T-helper 17 cell (primary cell): ENCODE measurements at places on chromosomes 5 and 9. TPM values are rescaled to one million over a fixed set of nuclear protein-coding genes. Genes with fewer than 3 reads are reported as not detected.

DNA sequence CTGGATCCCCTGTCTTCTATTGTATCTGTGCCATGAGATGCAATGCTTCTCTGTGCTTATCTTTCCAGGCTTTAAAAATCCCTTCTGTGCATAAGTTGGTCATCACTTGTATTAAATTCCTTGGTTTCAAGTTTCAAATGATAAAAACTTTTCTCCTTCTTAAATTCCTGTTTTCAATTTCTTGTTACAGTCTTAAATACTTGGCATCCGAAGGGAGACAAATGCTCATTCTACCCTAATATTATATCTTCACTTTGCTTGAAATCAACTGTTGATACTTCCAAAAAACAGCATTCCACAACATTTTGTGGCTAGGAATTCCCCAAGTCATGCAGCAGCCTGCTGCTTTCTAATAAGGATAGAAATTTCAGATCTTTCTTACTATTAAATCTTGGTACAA lies 413.2 kb upstream of the ACTBL2 start:
- no peaks in the 10 kb centered on the region for H3K4me1 ChIP-seq
- no peak for DNase-seq
- H3K27me3 ChIP-seq, result peaks cover 15% of the 10 kb centered on the region
- H3K27ac ChIP-seq, result no peak overlapping the region

DNA sequence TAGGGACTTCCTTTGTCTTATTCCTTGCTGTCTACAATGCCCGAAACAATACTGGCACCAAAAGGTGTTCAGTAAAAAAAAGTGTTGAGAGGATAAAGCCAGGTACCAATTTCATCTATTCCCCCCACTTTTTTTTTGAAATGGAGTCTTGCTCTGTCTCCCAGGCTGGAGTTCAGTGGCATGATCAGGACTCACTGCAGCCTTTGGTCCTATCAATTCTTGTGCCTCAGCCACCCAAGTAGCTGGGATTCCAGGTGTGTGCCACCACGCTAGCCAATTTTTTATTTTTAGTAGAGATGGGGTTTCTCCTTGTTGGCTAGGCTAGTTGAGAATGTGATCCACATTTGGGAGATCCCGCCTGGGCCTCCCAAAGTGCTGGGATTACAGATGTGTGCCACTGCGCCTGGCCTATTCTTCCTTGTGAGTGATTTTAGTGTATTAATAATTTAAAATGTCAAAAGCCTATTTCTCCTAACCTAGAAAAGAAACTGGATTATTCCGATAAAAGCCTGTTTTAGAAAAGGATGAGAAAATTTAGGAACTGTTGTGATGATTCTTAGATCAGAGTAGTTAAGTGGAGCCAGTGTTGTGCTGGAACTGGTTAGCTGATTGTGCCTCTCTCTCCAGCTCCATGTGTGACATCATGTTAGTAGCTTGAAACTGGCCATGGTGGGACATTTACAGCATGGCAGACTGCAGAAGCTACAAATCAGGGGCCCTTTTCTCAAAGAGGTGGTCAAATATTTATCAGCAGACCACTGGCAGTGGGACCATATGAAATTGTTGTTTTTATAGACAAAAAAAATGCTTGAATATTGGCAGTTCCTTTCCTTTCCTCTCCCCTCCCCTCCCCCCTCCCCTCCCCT lies 14.3 kb downstream of the CDC42SE2 start:
- H3K36me3 ChIP-seq, result peaks cover 3% of the 10 kb centered on the region
- H3K27ac ChIP-seq, result peak overlapping the region; percentile 98
- peaks cover 56% of the 10 kb centered on the region for H3K4me1 ChIP-seq

LCN9 gene
- not detected for total RNA-seq

- no peak overlapping the region for H3K27ac ChIP-seq
- DNase-seq, result no peak
- no peak overlapping the region for H3K4me3 ChIP-seq
- no peaks in the 10 kb centered on the region for H3K36me3 ChIP-seq
- peaks cover 2% of the 10 kb centered on the region for H3K4me1 ChIP-seq
- no peaks in the 10 kb centered on the region for H3K27me3 ChIP-seq
Measured at GRCh38 chr9:95021166-95021886, 294.8 kb downstream of the AOPEP start.

GRCh38 chr9:12723409-12724028 lies 30.3 kb downstream of the TYRP1 start:
- H3K27me3 ChIP-seq, result no peaks in the 10 kb centered on the region
- no peak overlapping the region for H3K4me3 ChIP-seq
- H3K4me1 ChIP-seq, result no peaks in the 10 kb centered on the region
- no peaks in the 10 kb centered on the region for H3K36me3 ChIP-seq
- no peak overlapping the region for H3K27ac ChIP-seq
- no peak for DNase-seq

GRCh38 chr5:72673623-72674022 lies 142.8 kb upstream of the TNPO1 start:
- no peak for DNase-seq
- no peak overlapping the region for H3K4me3 ChIP-seq
- no peaks in the 10 kb centered on the region for H3K36me3 ChIP-seq
- H3K27ac ChIP-seq, result no peak overlapping the region

DNA sequence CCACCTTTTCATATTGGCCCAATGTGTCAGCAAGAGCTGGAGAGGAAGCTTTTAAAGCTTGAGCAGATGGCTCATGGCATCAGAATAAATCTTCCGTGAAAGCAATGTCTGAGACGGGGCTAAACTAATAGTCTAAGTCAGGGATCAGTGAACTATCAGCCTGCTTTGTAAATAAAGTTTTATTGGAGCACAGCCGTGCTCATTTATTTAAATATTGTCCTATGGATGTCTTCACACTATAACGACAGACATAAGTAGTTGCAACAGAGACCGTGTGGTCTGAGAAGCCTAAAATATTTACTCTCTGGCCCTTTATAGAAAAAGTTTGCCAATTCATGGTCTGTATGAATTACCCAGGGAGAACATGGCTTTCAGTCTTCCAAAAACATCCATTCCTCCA lies 85.6 kb upstream of the SLC44A1 start:
- H3K27me3 ChIP-seq, result no peaks in the 10 kb centered on the region
- H3K36me3 ChIP-seq, result no peaks in the 10 kb centered on the region
